ENCODE measurements at places on chromosomes 4 and X.

- DNase-seq: no peak
Measured at GRCh38 chrX:119401569-119401968, 2.4 kb downstream of the SLC25A43 start.

- no peak for DNase-seq
Measured at GRCh38 chr4:6123976-6124375, 76.4 kb downstream of the JAKMIP1 start.

GRCh38 chr4:123602007-123602406 lies 205.4 kb downstream of the SPRY1 start:
- DNase-seq: no peak

GRCh38 chr4:13541720-13542576 lies 2.4 kb downstream of the NKX3-2 start:
- DNase-seq: no peak

- DNase-seq: no peak
Measured at GRCh38 chr4:67603310-67604028, 44.9 kb downstream of the STAP1 start.

DNA sequence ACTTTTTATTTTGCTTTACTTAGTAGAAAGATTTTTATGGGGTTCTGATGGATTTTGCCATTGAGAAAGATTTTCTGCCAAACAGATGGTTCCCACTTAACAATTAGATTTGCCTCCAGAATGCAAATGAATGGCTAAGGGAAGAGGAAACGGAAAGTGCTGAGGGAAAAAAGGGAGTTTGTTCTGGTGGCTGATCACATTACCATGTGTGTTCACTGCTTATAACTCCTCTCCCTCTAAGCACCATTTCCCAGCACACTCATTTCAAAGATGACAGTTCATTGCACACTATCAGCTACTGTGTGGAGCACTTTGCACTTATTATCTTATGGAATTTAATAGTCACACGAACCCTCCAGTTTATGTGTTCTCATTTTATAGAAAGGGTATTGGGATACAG lies 68.0 kb upstream of the GRID2 start:
- no peak for DNase-seq

DNA sequence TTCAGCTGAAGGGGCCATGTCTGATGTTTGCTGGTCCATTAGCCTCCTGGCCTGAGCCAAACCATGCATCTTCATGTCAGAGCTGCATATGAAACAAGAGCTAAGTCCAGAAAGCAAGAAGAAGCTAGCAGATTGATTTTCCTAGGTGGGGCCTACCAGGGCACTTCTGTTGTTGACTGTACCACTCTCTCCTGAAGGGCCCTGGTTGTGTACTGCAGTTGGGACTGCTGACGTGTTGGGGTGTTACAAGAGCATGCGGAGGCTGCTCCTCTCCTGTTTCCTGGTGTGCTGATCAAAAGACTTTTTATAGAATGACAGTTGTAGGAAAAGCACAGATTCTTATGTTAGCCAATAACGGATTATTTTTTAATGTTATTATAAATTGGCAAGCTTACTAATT lies 145.1 kb downstream of the TBL1X start:
- no peak for DNase-seq

DNA sequence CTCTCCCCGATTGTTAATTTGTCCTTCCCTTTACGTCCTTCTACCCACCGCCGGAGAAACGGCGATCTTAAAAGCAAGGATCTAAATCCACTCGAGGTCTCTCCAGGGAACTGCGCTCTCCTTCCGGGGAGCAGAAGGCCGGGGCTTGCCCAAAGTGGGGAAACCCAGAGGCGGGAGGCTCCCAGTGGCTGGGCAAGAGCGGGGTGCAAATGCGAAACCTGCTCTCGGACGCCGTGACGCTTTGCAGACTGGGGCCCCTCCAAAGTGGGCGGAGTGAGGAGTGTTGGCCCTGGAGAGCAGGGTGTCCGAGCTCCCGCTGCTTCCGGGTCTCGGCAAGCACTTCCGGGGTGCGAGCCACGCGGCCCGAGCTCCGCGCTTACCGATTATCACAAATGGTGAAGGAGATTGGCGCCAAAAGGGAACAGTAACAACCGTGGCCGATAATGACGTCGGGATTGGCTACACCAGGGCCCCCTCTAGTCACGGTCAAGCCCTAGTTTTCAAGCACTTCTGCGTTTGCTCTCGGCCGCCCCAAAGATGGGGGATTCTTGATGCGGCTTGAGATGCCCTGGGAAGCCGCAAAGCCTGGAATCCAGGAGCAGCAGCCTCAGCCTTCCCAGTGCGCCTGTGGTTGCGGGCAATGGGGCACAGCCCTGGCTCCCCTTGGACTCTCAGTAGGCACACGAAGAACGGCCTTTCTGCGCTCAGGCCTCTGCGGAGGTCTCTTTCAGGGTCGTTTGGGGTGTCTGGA lies 29.0 kb downstream of the HAND2 start:
- DNase-seq: no peak

DNA sequence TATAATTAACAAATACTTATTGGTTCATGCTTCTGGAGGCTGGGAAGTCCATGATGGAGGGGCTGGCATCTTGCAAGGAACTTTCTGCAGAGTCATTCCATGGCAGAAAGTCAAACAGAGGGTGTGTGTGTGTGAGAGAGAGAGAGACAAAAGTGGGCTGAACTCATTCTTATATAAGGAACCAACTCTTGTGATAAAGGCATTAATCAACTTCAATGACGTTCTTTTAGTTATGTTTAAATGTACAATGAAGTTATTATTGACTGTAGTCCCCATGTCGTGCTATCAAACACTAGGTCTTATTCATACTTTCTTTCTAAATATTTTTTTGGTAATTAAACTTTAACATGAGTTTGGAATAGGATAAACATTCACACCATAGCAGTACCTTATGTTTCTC lies 1408.8 kb downstream of the STIM2 start:
- no peak for DNase-seq

DNA sequence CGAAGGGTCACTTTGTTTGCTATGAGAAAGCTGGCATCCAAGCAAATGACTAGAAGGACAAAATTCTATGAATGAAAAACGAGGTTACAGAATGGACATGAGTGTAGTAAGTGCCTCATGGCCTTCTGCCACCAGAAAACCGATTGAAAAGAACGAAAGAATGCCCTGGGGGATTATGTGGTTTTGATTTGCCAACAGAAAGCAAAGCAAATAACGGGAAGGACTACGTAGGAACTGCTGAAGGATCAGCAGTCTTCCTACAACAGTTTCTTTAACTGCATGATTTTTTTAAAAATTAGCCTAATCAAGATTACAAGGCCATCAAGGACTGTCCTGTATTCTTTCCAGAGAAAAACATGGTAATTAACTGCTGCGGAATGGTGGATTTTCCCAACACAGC lies 50.6 kb downstream of the NRK start:
- DNase-seq: no peak

DNA sequence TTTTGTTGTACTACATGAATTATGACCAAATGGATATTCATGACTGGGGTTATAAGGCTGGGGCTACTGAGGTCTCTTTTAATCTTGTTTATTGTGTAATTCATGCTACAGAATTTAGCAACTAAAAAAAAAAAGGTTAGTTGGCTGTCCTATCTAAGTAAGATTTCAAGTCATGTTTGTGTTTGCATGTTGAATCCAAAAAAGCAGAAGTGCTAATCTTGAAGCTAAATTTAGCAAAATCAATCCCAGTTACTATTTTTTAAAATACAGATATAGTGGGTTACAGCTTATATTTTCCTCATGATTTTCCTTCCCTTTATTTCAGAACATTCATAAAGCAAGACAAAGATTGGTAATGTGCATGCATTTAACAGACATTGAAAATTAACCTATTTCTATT lies 19.4 kb downstream of the MTMR1 start:
- no peak for DNase-seq

GRCh38 chr4:140995058-140995457 lies 138.2 kb downstream of the RNF150 start:
- DNase-seq: no peak

DNA sequence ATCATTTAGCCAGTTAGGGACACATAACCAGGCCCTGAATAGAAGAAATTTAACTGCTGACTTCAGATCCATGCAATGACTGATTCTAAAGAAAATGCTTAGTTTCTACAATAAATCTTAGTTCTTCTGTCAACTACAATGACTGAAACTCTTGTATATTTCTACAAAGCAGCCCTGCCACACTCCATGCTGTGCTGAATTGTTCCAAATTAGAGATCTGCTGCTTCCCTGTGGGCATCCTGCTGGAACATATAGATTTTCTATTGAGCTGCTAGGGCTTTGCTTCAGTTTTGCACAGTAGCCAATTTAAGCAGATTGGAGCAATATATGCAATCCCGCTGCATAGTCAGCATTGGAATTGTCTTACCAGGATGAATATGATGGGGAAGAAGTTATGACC lies 312.8 kb upstream of the SMIM31 start:
- no peak for DNase-seq

DNA sequence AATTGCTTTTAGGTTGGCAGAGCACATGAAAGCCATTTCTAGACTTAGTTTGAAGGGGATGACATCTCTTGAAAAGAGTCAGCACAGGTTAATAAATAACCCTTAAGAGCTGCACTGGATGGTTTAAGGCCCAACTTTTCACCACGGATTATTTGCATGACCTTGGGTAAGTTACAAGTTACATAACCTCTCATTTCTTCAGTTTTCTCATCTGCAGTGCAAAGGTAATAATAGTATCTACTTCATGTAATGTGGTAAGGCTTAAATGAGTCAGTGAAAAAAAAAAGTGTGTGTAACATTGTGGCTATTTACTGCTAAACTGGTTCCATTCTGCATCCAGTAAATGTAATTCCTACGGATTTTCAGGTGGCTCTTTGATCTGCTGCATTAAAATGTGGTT lies 715.8 kb downstream of the CCSER1 start:
- DNase-seq: no peak

GRCh38 chr4:150479657-150480056 lies 102.3 kb upstream of the MAB21L2 start:
- no peak for DNase-seq

GRCh38 chr4:184265546-184266351 lies 48.1 kb upstream of the ENPP6 start:
- DNase-seq: no peak

DNA sequence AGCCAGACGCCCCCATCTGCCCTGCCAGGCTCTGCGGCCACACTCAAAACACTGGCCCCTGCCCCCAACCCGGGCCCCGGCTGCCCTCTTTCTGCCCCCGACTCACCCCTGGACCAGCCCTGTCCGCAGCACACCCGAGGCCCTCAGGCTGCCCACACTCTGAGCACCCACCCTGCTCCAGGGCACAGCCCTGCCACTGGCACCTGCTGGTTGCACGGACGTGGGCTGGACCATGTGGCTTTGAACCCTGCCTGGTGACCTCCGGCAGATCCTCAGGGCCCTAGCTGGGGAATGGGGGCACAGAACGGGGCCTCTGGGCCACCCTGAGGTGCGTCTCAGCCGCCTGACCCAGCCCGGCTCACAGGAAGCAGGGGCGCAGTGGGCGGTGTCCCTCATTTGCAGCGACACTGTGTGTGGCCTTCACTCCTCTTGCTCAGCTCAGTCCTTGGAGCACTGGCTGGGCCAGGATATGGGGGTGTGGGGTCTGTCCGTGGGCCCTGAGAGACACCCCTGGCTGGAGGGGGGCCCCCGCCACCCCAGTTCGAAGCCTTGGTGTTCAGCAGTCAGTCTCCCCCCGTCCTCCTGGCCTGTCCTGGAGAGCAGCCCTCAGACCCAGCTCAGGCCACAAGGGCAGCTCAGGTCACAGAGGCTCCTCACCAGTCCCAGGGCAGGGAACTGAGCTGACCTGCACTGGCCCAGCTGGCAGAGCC lies 73.2 kb downstream of the FAM53A start:
- no peak for DNase-seq

Data from left hindlimb (tissue), 1 donor.